Myocyte (in vitro differentiated cells): ENCODE measurements at places on chromosomes 13 and 19. TPM values are rescaled to one million over a fixed set of nuclear protein-coding genes. Genes with fewer than 3 reads are reported as not detected.

Gene PSG6
- not detected in 2 replicates for total RNA-seq

Gene TNNT1
- total RNA-seq = 4,534 and 4,610 TPM in 2 replicates

GRCh38 chr13:42894765-42895243 is 97.2 kb downstream of the EPSTI1 start:
- DNase-seq = peak; percentile 91

GRCh38 chr13:74675182-74675581 is 541.0 kb upstream of the KLF12 start:
- DNase-seq = no peak

GRCh38 chr19:5172859-5173630 is 167.6 kb downstream of the PTPRS start:
- DNase-seq = peak; percentile 89

- DNase-seq = no peak
Observed at GRCh38 chr19:518598-519231, 11.4 kb downstream of the TPGS1 start.

DNA sequence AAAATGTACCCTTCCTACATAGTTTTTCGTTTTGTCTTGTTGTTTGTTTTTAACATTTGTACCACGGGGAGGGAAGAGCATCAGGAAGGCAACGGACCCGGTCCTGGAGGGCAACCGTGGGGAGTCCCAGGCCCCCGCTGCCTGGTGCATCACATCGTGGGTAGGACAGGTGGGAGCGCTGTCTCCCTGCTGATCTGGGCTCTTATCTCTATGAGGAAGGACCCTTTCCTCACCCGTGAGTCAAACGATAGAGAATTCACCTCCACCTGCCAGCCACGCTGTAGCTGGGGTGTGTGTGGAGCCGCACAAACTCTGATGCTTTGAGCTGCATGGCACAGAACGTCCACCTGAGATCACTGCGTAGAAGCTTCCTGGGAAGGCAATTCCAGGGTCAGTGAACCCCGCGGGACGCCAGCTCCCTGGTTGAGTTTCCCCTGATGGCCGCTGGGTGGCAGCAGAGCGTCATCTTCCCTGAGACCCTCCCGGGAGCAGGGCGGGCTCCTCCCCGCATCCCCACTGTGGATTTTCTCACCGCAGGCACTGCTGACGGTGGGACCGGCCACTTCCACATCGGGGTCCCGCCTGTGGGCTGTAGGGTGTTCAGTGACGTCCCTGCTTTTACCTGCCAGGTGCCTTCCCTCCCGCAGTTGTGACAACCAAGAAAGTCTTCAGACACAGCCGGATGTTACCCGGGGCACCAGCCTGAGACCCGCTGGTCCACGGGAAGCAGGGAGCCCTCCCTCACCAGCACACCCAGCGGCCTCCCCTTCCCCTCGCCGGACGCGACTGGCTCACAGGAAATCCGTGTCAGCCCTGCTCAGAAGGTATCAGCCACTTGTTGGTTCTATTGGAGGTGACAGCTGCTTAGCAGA is 54.7 kb downstream of the ZNF787 start:
- peak; percentile 55 for DNase-seq

GRCh38 chr19:39918183-39918651 is 16.2 kb downstream of the FCGBP start:
- no peak for DNase-seq

DNA sequence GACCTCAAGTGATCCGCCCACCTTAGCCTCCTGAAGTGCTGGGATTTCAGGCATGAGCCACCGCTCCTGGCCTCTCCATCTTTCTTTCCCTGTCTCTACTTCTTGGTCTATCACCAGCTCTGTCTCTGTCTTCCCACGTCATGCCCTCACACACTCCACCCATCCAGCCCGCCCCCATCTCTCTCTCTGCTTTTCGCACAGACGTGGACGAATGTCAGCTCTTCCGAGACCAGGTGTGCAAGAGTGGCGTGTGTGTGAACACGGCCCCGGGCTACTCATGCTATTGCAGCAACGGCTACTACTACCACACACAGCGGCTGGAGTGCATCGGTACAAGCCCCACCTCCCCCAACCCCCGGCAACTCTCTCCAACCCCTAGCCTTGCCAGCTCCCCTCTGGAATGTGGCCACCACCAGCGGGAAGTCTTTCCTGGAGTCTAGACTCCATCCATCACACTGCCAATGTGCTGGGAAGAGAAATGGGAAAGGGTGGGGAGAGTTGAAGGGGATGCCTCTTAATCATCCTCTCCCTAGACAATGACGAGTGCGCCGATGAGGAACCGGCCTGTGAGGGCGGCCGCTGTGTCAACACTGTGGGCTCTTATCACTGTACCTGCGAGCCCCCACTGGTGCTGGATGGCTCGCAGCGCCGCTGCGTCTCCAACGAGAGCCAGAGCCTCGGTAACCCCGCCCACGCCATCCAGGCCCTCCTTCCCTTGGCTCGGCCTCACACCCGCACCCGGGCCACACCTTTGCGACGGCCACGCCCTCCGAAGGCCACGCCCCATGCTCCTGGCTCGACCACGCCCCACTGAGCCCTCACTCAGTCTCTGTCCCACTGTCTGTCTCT is 22.5 kb downstream of the LTBP4 start:
- no peak for DNase-seq

Gene TMEM145
- 1.6 TPM in 1 of 2 replicates, not detected in the other for total RNA-seq

- peak; percentile 8 for DNase-seq
Observed at GRCh38 chr13:65336916-65337315, 1893.2 kb downstream of the PCDH9 start.

GRCh38 chr19:46906221-46906620 is 45.4 kb downstream of the ARHGAP35 start:
- no peak for DNase-seq

Gene SCEL
- not detected in 2 replicates for total RNA-seq

- peak; percentile 26 for DNase-seq
Observed at GRCh38 chr19:11578258-11579142, 1.1 kb upstream of the ACP5 start.

DNA sequence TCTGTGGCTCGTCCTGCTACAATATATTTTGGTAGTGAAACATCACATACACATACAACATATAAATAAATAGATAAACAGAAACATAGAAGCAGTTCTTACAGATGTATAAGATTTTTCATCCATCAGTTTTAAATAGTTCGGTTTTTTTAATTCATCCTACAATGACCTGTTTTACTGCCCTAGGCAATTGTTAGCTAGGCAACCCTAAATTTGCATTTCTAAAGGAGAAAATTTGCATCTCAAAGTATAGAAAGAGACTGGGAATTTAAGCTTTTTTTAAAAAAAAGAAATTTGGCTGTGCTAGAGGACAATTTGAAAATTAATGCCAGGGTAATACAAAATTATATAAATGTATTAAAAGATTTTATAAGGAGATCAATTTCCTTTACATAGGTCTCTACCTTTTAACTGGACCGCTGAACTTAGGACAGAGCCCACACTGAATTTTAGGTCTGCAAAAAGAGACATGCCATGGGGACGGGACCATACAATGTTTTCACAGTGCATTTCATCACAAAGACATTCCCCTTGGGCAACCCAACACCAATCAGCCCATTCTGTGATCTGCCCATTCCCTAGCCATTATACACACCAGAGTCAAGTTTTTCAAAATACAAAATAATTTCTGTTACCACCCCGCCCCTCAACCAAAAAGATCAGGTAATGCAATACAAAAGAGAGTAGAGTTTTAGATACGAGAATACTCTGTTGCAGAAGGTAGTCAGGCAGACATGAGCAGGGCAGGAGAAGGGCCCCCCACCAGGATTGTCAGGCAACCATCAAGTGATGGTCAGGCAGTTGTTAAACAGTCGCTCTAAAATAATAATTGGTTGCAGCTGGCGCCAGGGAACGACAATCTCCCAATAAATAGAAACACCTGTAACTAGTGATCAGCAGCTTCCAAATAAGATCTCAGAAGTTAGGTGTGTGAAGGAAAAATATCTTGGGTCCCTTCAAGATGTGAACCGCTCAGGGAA is 299.7 kb upstream of the SGCG start:
- no peak for DNase-seq

- DNase-seq = no peak
Observed at GRCh38 chr13:50106559-50106958, 91.3 kb downstream of the KCNRG start.

DNA sequence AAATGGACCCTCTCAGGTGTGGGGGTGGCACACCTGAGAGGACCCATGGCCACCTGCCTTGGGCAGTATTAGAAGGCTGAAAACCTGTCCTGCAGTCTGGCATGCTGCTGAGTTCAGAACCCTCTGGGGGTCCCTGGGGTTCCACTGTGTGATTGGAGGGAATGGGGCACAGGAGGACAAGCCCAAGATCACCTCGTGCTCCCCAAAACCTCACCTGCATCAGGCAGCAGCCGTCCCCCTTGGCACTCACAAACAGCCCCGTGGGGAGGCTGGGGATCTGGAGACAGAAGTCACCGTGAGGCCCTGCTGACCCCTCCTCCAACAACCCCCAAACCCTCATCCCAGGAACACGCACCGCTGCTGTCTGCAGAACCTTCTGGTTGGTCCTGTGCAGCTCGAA is 14.5 kb downstream of the F2RL3 start:
- DNase-seq = no peak

DNA sequence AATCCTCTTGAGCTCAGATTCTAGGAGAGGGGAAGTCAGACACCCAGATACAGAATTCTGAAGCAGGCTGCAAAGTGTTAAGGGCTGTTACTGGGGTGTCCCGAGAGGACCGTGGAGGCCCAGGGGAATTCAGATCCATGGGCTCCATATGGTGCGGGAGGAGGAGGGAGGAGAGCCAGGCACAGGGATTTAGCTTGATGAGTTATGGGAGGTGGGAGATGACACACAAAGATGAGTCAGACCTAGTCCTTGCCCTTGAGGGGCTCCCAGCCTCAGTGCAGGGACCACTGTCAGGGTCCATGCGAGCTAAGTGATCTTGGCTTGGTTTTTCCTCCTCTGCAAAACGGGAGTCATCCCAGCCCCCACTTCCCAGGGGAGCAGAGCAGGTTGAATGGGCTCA is 14.4 kb upstream of the GIPR start:
- no peak for DNase-seq

Gene GGN
- 0.36 and 0.59 TPM in 2 replicates for total RNA-seq

DNA sequence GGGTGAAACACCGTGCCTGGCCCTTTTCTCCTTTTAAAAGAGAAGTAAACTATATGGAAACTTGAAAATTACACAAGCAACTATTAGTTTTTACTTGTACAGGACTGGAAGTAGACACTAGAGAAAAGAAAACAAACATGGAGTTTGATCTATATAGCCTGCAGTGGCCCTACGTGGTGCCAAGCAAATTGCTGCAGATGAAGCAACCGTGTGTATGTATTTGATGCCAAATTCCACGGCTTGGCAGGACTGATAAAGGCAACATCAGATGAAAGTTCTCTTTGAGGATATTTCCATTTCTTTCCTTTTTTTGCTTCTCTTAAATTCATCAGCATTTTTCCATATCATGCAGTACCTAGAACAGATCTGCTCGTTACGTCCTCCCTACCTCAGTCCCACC is 49.8 kb downstream of the ATP8A2 start:
- no peak for DNase-seq

- DNase-seq = no peak
Observed at GRCh38 chr19:43783636-43784035, 2.9 kb upstream of the KCNN4 start.

Gene FXYD1
- total RNA-seq = 22.9 and 36.6 TPM in 2 replicates

Gene IGSF23
- 5.4 and 5.7 TPM in 2 replicates for total RNA-seq

DNA sequence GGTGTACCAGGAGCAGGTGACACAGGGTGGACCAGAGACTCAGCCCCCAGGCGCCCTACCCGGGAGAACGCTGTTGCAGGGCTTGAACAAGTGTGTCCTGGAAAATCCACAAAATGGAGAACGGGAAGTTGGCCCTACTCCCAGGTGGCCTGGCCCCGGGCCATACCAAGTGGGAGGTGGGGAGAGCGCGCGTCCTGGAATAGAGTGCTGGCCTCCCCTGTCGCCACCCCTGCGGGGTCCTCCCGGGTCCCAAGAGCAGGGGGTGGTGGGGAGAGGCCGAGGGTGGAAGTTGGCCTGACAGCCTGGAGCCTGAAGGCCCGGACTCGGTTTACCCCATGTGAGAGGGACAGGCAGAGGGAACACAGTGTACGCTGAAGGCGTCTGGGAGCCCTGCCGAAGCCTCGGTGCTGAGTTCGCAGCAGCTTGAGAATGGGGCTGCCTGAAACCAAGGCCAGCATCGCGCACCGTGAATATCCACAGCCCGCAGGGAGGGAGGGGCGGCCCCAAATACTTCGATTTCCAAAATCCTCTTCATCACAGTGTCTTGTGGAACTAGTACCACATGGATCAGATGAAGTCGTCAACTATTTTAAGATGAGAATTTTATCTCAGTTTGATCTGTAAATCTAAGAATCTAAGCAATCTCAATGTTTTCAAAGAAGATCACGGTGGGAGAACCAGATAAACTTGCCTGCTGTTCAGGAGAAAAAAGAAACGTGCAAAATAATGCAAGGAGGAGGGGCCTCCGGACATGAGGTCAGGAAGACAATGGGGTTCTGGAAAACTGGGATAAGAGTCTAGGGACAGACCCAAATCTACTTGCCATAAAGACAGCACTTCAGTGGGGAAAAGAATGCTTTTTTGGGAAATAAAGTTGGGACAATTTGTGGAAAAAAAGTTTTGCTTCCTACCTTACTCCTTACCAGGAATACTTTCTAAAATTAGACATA is 10.4 kb upstream of the KLF16 start:
- DNase-seq = no peak

GRCh38 chr13:41212881-41213280 is 18.5 kb upstream of the KBTBD7 start:
- DNase-seq = no peak

Gene GRK1
- not detected in 2 replicates for total RNA-seq

Gene ZNF444
- total RNA-seq = 34.8 and 38.0 TPM in 2 replicates

DNA sequence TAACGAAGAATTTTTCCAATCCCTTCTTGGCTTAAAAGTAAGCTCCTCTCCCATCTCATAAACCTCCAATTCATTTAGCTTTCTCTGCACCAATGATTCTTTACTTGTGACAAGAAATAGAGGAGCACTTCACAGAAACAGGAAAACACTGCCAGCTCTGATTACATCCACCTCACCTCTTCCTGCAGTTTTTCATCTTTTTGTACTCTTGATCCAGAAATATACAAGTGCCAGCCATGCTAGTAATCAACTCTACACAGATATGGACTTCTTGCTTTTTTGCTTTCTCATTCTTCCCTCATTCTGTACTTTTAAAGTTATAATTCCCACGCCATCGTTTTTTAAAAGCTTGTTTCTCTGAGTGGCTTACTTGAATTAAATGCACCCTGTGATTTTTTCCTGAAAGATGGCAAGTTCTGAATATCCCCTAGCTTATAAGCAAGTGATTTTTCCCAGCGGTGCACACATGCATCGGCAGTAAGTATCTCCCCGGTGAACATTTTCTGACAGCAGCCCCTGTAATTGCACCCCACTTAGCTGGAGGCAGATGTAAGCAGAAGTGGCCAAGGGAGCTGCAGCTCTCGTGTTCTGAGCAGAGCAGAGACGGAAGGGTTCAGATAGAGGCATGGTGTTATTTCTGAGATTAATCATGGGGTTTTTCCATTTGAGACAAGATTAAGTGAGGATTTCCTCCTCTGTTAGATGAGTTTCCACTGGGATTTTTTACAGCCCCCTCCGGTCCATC is 340.7 kb downstream of the SLC7A1 start:
- no peak for DNase-seq

Gene SMIM24
- not detected in 2 replicates for total RNA-seq

GRCh38 chr13:37068962-37069361 is 9.5 kb upstream of the SUPT20H start:
- no peak for DNase-seq
